ENCODE measurements at places on chromosomes 11 and 22. TPM values are rescaled to one million over a fixed set of nuclear protein-coding genes. Genes with fewer than 3 reads are reported as not detected.

MIAT gene
- total RNA-seq = 490 TPM

CLCF1 gene
- total RNA-seq = 0.31 TPM

SLN gene
- 9.7 TPM for total RNA-seq

KRTAP5-9 gene
- total RNA-seq = not detected

FAT3 gene
- total RNA-seq = 291 TPM

MS4A12 gene
- not detected for total RNA-seq

SCGB1D2 gene
- total RNA-seq = not detected

SLC22A8 gene
- total RNA-seq = not detected

GGTLC3 gene
- total RNA-seq = not detected

MRPL21 gene
- total RNA-seq = 26.9 TPM

VSIG10L2 gene
- not detected for total RNA-seq

TUB gene
- total RNA-seq = 90.8 TPM

MS4A1 gene
- not detected for total RNA-seq

GRAP2 gene
- total RNA-seq = 3.4 TPM

RASD2 gene
- total RNA-seq = 0.94 TPM

OR52E4 gene
- not detected for total RNA-seq

APBB1 gene
- total RNA-seq = 222 TPM

NAALADL1 gene
- 2.2 TPM for total RNA-seq

STARD10 gene
- 28.2 TPM for total RNA-seq

CRELD2 gene
- total RNA-seq = 17.8 TPM

C22orf31 gene
- not detected for total RNA-seq

LRFN4 gene
- total RNA-seq = 46.0 TPM

B3GAT1 gene
- 75.4 TPM for total RNA-seq

MCM5 gene
- total RNA-seq = 26.3 TPM

OR5I1 gene
- total RNA-seq = not detected

UCP2 gene
- 12.8 TPM for total RNA-seq

CSRP3 gene
- total RNA-seq = not detected

MLC1 gene
- total RNA-seq = 23.8 TPM

APOL3 gene
- 0.94 TPM for total RNA-seq

APOBEC3F gene
- total RNA-seq = not detected

SCO2 gene
- 1.3 TPM for total RNA-seq

OR8G5 gene
- not detected for total RNA-seq

OR52H1 gene
- 3.8 TPM for total RNA-seq

MYBPC3 gene
- total RNA-seq = not detected

TNNT3 gene
- total RNA-seq = not detected

PANX3 gene
- total RNA-seq = not detected

SNX32 gene
- total RNA-seq = 20.7 TPM

DENND6B gene
- total RNA-seq = 26.0 TPM

POU2AF2 gene
- not detected for total RNA-seq

KLHDC7B gene
- not detected for total RNA-seq

DNAJB7 gene
- not detected for total RNA-seq

DTX4 gene
- total RNA-seq = 96.4 TPM

RIBC2 gene
- 1.3 TPM for total RNA-seq

RFPL2 gene
- not detected for total RNA-seq

NPAS4 gene
- total RNA-seq = 2.2 TPM

APOA4 gene
- not detected for total RNA-seq
